ENCODE measurements at places on chromosomes 1 and 21.
A peak's percentile ranks its signal among the peaks of the same experiment; 100 is the strongest.

DNA sequence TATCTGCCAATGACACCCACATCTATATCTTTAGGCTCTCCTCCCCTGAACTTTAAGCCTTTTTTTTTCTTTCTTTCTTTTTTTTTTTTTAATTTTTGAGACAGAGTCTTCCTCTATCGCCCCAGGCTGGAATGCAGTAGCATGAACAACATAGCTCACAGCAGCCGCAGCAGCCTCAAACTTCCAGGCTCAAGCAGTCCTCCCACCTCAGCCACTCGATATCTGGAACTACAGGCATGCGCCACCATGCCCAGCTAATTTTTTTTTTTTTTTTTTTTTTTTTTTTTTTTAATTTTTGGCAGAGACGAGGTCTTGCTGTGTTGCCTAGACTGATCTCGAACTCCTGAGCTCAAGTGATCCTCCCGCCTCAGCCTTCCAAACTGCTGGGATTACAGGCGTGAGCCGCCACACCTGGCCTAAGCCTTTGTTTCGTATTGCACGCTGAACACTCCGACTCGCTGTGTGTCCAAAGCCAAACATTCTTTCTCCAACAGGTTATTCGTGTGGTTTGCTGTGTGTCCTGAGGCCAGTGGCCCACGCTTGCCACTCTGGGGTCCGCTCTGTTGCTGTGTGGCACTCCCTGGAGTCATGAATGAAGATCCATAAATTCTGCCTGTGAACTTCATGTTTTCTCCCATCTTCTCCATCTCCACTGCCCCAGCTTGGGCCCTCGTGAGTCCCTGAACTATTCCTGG, 119.4 kb downstream of the CAMTA1 start:
- DNase-seq, result no peak

DNA sequence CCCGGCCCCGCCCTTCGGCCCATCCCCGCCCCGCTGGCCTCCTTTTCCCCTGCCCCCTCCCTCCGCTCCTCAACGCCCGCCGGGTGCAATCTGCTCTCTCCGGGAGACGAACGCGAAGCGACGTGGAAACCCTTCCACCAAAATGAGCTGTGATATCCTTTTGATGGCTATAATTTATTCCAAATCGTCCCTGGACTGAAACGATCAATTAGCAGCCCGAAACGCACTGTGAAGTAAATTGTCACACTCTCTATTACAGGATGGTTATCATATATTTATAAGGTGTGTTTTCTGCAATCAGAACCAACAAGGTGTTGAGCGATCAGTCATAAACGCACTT, 134.6 kb upstream of the BARHL2 start:
- DNase-seq, result no peak

GRCh38 chr1:23979881-23980727, at the start of gene SRSF10:
SRSF10 (minus strand) TSS chr1:23980327; CDS start chr1:23980255, 72 bp downstream.
- DNase-seq, result peak; percentile 99

DNA sequence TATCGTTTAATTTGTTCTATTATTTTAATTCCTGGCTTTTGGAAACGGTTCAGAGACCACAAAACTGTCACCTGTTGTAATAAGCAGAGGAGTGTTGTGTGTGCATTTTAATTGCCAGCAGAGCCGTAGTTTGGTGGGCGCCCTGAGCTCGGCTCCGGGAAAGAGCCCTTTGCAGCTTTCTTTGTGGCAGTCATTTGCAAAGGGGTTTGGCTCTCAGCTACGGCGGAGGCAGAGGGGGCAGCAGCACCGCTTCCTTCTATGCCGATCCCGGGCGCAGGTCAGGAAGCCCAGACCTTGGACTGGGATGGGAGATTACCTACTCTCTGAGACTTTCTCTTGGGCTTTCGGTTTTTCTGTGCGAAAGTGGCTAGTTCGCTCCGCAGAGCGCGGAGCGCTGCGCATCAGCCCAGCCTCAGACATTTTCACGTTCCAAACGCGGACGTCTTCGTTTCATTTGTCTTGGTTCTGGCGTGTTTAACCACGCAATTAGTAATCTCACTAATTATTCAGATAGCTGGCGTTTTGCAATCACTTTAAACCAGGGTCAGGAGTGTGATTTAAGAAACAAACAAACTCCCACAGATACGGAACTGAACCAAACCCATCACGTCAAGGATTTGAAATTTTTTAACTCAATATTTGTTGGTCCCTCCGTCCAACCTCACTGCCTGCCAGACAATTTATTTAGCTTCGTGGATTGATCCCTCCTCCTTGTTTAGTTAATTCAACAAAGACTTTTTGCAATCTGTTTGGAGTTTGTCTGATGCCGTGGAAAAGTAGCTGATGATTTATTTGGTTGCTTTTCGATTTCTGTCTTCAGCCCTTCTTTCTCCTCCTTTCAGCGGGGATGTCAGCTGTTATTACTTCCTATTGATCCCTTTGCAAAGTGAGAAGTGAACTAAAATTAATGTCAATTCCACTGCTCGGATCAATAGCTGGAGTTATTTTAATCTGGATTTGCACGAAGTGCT, 3.9 kb downstream of the RNF220 start:
- DNase-seq, result no peak

DNA sequence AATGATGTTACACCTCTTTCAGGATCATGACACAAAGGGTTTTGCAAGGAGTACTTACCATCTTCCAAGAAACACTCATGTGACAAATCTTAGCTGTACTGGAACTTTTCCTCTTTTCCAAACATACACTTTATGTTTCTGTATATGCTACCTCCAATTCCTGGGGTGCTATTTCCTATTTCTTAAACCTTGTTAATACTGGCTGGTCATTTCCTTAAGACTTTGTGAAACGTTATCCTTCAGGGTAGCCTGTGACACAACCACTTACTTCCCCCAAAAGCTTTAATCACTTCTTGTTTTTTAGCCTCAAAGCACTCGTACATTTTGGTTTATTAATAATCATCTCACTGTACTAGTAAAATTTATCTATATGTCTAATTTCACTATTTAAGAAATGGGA, 39.4 kb downstream of the OR10Z1 start:
- no peak for DNase-seq

GRCh38 chr1:47238935-47239592, 7.0 kb upstream of the TAL1 start:
- no peak for DNase-seq

DNA sequence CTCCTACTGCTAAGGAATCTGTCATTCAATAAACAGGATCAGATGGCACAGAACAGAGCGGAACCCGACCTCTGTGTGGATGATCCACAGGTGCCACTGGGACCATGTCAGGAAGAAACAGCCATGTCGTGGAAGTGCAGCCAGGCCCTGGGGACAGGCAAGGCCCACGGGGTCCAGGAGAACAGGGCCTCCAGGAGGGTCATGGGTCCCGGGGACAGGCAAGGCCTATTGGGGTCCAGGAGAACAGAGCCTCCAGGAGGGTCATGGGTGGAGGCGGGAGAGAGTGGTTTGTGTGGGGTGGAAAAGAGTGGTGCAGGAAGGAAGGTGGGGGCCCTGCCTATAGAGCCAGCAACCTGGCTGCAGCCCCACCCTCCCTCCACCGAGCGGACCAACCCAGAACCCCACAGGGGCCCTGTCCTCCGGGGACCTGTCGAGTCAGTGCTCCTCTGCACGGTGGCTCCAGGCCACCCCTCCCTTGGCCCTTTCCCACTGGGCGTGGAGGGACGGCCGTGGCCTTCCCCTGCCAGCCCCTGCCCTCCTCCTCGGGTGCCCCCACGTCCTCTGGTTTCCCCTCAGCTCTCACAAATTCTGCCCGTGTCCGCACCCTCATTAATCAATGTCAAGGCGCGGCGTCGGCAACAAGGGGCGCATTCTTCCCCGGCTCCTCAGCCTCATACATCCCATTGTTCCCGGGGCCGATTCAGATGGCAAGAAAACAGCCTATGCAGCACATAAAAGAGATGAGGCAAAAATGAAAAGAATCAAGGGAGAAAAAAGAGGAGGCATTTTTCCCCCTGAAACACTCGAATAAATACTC, 146.4 kb downstream of the PRDM16 start:
- DNase-seq, result no peak

DNA sequence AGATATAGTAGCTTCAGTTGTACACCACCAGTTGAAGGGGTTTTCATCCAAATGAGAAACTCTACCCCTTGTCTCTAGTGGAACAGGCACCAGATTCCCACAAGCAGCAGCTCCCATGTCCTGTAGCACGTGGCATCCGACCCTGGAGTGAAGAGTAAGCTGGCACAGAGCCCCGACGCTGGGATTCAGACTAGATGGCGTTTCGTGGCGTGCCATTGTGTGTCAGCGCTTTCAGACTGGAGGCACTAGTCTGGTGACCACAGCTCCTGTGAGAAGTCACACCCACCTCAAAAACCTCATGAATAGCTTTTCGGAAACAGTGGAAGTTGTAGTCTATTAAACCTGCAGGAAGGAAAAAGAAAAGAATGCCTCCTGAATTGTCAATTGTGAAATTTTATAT, 20.2 kb downstream of the RRAGC start:
- peak; percentile 67 for DNase-seq

GRCh38 chr1:6094801-6095505, 49.3 kb downstream of the KCNAB2 start:
- no peak for DNase-seq

DNA sequence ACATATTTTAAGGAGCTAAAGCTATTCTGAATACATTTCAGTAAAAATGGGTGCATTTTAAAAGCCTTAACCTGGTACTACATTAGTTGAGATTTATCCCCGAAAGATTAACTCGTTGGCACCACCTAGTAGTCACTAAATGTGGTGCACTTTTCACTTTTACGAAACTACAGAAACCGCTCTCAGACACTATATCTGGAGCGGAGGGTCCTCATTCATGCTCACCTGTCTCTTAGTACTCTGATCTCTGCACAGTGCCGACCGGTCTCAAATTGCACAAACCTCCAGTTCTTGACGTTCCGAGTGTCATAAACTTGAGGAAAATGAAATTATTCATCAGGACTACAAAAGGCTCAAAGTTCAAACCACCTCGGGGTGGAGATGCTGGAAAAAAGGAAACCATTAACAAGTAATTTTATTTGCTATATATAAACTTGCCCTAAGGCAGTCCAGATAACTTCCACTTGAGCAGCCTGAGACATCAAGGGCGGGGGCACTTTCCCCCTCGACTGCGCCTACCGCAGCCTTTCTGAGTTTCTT, 722 bp downstream of the LZIC start:
- DNase-seq, result no peak

DNA sequence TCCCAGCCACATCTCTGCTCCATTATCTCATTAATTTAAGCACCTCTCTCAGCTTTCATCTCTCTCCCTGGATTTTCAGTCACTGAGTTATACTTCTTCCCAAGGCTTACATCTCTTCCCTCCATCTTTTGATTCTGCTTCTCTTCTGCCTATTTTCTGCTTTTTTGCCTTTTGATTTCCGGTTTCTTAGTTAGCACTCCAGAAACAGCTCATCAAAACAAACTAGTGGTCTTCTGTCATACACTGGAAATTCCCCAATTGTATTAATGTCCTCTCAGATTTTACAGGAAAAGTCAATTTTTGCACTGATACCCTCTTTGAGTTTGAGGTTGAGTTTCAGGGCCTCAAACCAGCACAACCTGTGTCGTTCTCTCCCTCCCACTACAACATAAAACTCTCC, 1.5 kb downstream of the LCE3E start:
- DNase-seq, result no peak

Measured in heart left ventricle (tissue), 16 donors.